Immature natural killer cell (primary cell): ENCODE measurements at places on chromosomes 6 and 20.
A peak's percentile ranks its signal among the peaks of the same experiment; 100 is the strongest.

- no peak for DNase-seq
- H3K36me3 ChIP-seq: no peaks in the 10 kb centered on the region
- no peaks in the 10 kb centered on the region for H3K4me1 ChIP-seq
- H3K4me3 ChIP-seq: no peak overlapping the region
These were observed 148.5 kb upstream of the PDE7B start for GRCh38 chr6:135703007-135703406.

GRCh38 chr6:99233219-99233618 lies 116.3 kb downstream of the FAXC start:
- H3K4me3 ChIP-seq: no peak overlapping the region
- no peaks in the 10 kb centered on the region for H3K27me3 ChIP-seq
- no peaks in the 10 kb centered on the region for H3K36me3 ChIP-seq
- no peak overlapping the region for H3K27ac ChIP-seq
- no peak for DNase-seq
- no peaks in the 10 kb centered on the region for H3K4me1 ChIP-seq

DNA sequence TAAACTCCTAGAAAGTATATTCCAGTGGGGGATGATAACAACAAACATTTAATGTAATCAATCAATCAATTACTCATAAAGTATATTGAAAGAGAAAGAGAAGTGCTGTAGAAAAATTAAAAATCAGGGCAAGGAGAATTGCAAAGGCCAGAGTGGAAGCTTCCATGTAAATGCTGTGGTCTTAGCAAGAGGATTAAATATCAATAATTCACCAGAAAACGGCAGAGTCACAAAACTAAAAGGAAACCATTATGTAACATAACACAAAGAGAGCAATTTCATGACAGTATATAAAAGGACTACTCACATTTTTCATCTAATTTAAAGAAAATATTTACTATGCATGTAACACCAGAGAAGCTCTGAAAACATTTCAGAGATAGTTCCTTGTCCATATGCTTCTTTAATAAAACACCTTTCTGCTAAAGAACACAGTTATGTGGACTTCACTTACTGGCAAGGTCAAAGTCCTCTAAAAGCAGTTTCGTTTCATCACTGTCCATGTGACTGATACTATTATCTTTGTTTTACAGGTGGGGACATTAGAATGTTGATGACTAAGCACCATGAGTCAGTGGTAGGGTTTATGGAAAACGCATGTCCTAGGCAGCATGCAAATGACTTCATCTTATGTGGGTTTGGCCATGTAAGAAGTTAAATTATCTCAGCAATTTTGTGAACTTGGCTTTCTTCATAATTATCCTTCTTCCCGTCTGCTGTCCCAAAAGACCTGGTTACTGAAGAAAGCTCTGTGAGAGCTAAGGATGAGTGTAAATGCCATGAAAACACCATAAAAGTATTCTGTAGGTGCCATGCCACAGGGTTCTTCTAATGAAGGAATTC lies 185.8 kb upstream of the TENT5A start:
- H3K27me3 ChIP-seq: no peaks in the 10 kb centered on the region
- H3K4me1 ChIP-seq: no peaks in the 10 kb centered on the region

DNA sequence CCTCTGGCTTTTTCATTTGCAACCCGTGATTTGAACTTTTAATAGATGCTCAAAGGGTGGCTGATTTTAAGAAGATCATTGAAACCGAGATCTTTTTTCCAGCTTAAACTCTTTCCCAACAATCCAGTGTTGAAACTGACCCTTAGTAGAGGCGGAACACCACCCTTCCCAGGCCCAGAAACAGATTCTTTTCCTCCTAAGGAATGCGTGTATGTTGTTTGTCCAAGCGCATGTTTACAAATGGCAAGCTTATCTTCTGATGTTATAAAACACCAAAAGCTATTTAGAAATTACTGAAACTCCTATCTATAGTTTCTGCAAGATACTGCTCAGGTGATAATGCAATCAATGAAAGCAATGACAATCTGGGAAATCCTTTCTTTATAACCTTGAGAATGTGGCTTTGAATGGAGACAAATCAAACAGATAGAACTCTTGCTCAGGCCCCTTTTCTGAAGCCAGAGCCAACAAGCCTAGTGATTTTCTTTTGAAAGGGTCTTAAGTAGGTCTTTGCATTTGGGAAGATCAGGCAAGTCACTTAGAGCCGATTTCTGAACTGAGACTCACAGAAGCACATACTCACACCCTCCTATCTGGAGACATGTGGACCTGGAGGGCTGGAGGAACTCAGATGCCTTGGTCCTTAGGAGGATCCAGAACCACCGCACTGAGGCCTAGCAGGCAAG lies 9.1 kb downstream of the BANF2 start:
- H3K4me3 ChIP-seq: no peak overlapping the region
- no peaks in the 10 kb centered on the region for H3K36me3 ChIP-seq
- DNase-seq: no peak
- H3K27ac ChIP-seq: no peak overlapping the region
- H3K27me3 ChIP-seq: no peaks in the 10 kb centered on the region

DNA sequence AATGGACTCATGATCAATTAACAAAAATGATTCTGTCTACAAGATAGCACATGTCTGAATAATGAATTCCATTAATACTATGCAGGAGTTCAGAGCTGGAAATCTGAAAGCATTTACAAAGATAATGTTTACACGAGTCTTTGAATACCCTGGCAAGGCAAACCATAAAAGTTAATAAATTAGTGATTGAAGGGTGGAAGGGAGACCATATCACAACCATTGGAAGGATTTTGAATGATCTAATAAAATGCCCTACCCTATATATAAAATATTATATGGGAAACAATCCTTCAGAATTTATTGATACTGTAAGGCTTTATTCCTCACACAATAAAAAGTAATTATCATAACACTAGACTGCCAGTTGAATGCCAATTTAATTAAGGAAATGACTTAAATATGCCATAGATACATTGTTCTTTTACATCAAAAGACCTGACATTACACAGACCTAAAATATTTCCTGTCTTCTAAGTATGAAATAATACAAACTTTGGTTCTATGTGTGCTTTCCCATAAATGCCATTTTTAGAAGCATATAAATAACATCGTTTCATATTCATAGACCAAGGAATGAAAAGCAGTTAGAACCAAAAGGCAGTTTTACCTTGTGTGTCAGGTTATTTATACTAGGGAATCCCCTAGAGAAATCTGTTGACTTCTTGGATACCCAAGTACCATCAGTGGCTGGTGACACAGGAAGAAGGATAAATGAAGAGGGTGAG lies 249.2 kb upstream of the MARCKS start:
- no peak for DNase-seq
- H3K27ac ChIP-seq: no peak overlapping the region
- no peaks in the 10 kb centered on the region for H3K4me1 ChIP-seq
- no peak overlapping the region for H3K4me3 ChIP-seq
- no peaks in the 10 kb centered on the region for H3K36me3 ChIP-seq

DNA sequence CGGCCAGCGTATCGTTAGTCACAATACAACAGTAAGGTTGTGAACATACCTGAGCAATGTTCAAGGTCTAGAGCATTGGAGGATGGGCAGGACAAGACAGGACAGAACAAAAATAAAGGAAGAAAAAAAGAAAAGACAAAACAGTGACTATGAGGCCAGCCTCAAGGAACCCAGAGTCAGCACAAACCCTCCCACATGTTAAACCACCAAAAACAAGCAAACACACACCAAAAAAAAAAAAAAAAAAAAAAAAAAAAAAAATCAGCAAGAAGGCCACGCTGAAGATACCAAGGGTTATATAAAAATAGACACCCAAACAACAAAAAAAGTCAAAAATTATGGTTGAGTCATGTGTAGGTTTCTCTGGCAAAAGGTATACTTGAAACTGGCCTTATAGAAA lies 12.8 kb downstream of the MED23 start:
- no peak overlapping the region for H3K4me3 ChIP-seq
- no peak for DNase-seq
- H3K4me1 ChIP-seq: no peaks in the 10 kb centered on the region
- peaks cover 32% of the 10 kb centered on the region for H3K36me3 ChIP-seq

GRCh38 chr20:41273445-41273844 lies 44.1 kb downstream of the ZHX3 start:
- no peaks in the 10 kb centered on the region for H3K27me3 ChIP-seq
- no peak overlapping the region for H3K4me3 ChIP-seq
- H3K36me3 ChIP-seq: no peaks in the 10 kb centered on the region
- DNase-seq: no peak
- H3K4me1 ChIP-seq: no peaks in the 10 kb centered on the region
- H3K27ac ChIP-seq: no peak overlapping the region

DNA sequence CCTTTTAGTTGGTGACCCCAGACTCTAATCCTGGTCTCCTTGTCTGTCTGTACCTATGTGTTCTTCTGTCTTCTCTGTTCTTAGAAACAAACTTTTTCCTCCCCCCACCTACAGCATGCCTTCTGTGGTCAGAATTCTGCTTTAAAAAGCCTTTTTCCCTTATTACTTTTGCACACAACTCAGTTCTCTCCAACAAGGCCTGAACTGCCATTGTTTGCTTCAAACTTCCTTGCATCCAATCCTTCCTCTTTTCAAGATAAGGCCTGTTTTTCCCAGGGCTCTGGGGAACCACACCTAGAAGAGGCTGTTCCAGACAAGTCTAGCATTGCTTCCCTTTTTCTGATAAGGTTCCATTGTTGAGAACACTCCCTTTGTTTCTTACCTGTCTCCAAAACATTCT lies 22.2 kb upstream of the NCOA3 start:
- H3K4me3 ChIP-seq: no peak overlapping the region
- H3K27ac ChIP-seq: no peak overlapping the region
- DNase-seq: no peak

- peaks cover 7% of the 10 kb centered on the region for H3K4me1 ChIP-seq
- H3K27me3 ChIP-seq: peaks cover 3% of the 10 kb centered on the region
- H3K4me3 ChIP-seq: no peak overlapping the region
- no peak for DNase-seq
These were observed 209.8 kb downstream of the ZMYND8 start for GRCh38 chr20:47146686-47147085.

DNA sequence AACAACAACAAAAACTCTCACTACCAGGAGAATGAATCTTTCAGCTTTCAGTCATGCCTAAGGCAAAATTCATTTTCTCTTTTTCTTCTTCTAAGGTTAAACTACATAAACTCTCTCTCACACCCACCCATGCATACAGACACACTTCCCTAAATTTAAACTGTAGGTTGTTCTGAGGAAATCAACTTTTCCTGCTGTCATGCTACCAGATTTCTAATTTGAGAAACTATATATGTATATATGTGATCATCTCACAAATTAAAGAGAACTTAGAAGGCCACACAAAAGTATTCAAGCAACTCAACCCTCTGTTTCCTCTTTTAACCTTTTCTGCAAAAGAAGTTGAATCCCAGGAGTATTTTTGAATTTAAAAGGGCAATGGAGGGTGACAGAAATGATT lies 532.5 kb downstream of the KIF16B start:
- H3K4me1 ChIP-seq: no peaks in the 10 kb centered on the region
- H3K4me3 ChIP-seq: no peak overlapping the region
- H3K27ac ChIP-seq: no peak overlapping the region
- H3K27me3 ChIP-seq: peaks cover 1% of the 10 kb centered on the region

DNA sequence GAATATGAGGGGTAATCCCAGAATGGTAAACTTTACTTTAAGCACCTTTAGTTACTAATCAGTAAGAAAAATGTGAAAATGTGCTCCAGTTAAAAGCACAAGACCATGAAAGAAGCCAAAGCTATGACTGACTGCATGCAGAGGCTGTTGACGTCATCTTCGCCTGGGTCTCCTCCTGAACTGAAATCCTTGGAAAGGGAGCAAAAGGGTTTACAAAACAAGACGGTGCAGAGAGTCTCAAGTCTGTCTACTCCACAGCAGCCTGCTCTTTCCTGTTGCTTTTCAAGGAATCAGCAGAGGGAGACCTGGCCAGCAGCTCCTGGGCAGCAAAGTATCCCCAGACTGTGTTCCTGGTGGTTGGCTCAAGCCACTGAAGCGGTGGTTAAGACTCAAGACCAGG lies 10.2 kb downstream of the FKBP1A start:
- H3K4me1 ChIP-seq: peaks cover 97% of the 10 kb centered on the region
- no peak for DNase-seq
- H3K4me3 ChIP-seq: no peak overlapping the region
- peaks cover 5% of the 10 kb centered on the region for H3K36me3 ChIP-seq

GRCh38 chr20:63687419-63688178 lies 8.9 kb upstream of the TNFRSF6B start:
- H3K36me3 ChIP-seq: peaks cover 6% of the 10 kb centered on the region
- no peak overlapping the region for H3K27ac ChIP-seq

- DNase-seq: no peak
- no peak within 1 kb of the TSS for H3K27ac ChIP-seq
- H3K4me3 ChIP-seq: no peak within 1 kb of the TSS
- H3K4me1 ChIP-seq: no peaks in the 10 kb centered on the region
- H3K27me3 ChIP-seq: peaks cover 1% of the 10 kb centered on the region
- H3K36me3 ChIP-seq: no peaks in the 10 kb centered on the region
These were observed at the start of gene TRDN for GRCh38 chr6:123636782-123637181. Gene TRDN (minus strand): TSS chr6:123636950. CDS start chr6:123636775, 175 bp downstream.

DNA sequence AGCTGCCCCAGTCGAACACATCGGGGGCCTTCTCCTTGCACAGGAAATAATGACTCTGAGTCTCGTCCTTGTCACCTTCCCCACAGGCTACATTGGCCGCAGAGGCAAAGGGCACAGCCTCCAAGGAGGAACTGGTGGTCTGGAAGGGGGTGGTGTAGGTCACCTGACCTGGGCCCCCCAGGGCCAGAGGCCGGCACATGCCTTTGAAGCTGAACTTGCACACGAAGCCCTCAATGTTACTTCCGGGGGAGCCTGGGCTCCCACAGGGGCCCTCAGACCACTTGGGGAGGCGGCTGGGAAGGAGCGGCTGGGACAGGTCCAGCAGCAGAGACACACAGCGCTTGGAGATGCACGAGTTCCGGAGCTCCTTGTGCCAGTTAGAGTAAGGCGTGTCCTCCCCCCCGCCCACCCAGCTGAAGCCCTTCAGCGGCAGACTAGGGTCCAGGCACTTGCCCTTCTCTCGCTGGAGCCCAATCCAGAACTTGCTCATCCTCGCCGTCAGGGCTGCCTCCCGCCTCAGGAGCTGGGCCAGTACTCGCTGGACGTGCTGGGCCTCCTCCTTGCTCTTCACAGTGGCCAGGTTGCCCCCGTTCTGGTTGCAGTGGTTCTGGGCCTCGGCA lies 578 bp downstream of the CD93 start:
- H3K27me3 ChIP-seq: no peaks in the 10 kb centered on the region
- DNase-seq: peak; percentile 54
- peak overlapping the region; percentile 90 for H3K4me3 ChIP-seq
- H3K27ac ChIP-seq: peak overlapping the region; percentile 91

DNA sequence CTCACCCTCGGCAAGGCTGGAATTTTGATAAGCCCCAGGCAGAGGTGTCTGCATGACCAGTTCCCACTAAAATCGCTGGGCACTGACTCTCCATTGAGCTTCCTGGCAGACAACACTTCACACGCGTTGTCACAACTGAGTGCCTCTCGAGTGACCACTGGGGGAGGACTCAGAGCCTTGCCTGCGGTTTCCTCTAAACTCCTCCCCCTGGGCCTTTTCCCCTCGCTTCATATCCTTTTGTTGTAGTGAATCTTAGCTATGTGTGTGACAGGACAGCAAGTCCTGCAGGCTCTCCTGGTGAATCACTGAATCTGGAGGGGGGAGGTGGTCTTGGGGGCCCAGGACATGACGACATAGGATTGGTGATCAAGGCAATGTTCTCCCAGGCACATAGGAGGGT lies 670.8 kb downstream of the PRKN start:
- no peak overlapping the region for H3K27ac ChIP-seq
- no peak for DNase-seq
- no peaks in the 10 kb centered on the region for H3K36me3 ChIP-seq
- H3K27me3 ChIP-seq: no peaks in the 10 kb centered on the region
- no peaks in the 10 kb centered on the region for H3K4me1 ChIP-seq
